ENCODE measurements at places on chromosomes 2 and 18.

DNA sequence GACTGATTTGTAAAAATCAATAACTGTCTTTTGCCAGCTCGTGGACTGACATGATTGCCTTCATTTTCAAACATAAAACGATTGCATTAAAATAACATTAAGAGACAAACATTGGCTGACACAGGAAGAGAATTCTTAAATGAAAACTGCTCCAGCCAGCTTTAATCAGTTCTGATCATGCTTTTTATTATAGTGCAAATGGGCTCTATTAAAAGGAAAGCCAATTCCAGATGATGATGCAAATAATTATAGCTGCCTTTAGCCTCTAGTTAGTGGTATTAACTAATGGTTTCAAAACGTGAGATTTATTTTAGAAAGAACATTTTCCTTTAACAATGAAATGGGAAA lies 301.8 kb upstream of the UBE2E3 start:
- no peak for DNase-seq

- no peak for DNase-seq
These were observed 1319.3 kb upstream of the CDH2 start for GRCh38 chr18:29496152-29496680.

DNA sequence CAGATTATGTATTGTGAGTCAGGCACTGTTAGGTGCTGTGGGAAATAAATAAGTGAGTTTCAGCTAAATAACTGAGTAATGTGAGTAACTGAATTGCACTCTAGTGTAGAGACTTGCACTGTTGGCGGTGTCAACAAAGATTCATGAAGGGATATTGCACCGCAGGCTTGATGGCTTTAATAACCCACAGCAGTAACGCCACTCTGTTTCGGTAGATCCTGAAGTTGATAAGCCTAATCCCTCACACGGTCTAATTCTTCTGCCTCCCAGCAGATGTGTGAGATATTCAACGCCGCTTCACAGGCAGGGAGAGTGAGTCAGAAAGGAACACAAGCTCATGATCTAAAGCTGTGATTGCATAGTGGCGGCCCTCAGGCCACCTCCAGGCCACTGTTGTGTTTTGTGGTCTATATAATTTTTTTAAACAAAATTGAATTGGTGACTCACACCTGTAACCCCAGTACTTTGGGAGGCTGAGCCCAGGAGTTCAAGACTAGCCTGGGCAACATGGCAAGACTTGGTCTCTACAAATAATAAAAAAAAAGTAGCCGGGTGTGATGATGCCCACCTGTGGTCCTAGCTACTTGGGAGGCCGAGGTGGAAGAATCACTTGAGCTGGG lies 94.3 kb downstream of the LIPG start:
- DNase-seq: no peak

- no peak for DNase-seq
These were observed 39.7 kb upstream of the CWC22 start for GRCh38 chr2:180046776-180047175.

DNA sequence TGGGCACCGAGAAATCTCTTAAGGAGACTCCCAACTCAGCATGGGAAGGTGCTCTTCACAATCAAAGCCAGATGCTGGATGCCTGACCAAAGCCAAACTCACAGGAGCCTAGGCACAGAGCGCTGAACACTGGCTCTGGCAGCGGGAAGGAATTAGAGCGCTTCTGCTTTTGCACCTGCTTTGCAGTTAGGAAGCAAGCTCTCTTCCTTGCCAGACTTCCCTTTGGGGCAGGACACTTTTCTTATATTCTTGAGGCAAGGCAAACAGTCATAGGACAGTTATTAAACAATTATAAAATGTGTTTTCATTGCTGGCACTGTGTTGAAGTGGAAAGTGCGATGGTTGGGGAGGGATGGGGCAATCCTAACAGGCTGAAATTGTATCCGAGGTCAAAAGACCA lies 79.6 kb upstream of the DNMT3A start:
- DNase-seq: peak; percentile 48

DNA sequence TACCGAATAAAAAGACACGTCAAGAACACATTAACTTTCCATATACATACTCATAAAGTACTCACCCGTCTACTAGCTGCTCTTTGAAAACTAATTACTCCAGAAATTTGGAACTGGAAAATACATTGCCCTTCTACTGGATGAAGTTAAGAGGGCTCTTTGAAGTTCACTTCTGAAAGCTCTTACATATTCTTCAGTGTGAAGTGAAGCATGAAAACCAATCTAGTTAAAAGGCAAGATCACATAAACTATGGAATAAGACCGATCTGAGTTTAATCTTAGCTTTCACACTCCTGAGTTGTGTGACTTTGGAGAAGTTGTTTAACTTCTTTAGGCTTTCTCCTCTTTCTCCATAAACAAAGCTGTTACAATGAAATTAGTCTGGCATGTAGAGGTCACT lies 38.5 kb downstream of the REV1 start:
- DNase-seq: no peak

GRCh38 chr18:5444847-5445246 lies 99.0 kb downstream of the EPB41L3 start:
- no peak for DNase-seq

GRCh38 chr2:46909771-46910419 lies 5.7 kb downstream of the MCFD2 start:
- no peak for DNase-seq

DNA sequence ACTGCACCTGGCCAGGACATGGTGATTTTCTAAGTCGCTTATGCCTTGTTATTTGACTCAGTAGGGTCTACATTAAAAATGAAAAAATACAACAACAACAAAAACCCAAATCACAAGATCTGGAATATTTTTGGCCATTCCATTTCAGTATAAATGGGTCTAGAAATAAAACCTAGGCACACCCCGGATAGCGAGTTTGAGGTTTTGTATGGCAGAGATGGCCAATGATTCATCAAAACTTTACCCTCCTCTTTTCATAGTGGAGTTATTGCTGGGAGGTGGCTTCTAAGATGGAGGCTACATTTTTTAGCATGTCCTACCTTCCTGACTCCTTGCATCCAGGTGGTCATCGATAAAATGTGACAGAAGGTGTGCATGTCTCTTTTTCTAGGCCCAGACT lies 49.3 kb upstream of the PELI1 start:
- no peak for DNase-seq

GRCh38 chr2:202636213-202636513 lies 1.4 kb downstream of the FAM117B start:
- no peak for DNase-seq

DNA sequence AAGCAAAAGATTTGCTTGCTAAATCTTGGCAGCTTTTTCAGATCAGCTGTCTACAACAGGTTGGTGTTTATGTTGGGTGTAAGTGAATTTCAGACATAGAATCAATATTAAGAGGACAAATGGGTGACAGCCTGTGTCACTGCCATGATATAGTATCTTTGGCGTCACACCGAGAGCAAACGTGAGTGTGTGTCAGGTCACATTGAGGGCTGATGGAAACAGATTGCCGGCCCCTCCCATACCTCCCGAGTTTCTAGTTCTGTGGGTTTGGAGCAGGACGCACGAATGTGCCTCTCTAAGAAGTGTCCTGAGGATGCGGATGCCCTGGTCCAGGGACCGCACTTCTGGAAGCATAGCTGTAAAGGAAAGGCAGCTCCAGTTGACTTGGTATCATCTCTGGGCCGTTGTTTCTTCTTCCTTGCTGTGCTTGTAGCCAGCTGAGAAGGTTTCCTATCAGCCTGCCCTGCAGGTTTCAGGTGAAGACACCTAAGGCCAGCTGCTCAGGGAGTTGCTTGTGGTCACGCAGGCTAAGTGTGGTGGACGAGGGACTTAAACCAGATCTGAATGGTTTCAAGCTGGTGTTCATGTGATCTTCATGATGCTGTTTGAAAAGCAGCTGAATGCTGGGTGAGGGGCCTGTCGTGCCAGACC lies 6.4 kb downstream of the AGAP1 start:
- no peak for DNase-seq

DNA sequence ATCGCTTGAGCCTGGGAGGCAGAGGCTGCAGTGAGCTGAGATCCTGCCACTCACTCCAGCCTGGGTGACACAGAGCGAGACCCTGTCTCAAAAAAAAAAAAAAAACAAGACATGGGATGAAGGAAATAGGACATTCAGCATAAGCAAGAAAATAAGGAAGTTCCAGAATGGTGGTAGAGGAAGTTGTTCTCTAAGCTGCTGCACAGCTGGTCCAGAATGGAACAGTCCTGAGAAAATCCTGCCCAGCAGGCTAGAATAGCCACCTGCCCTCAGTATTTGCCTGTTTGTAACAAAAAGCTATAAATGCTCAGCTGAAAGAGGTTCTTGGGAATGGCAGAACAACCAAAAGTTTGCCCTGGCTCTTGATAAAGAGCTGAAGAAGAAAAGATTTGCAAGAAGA lies 11.1 kb upstream of the MAPRE3 start:
- DNase-seq: peak; percentile 43

DNA sequence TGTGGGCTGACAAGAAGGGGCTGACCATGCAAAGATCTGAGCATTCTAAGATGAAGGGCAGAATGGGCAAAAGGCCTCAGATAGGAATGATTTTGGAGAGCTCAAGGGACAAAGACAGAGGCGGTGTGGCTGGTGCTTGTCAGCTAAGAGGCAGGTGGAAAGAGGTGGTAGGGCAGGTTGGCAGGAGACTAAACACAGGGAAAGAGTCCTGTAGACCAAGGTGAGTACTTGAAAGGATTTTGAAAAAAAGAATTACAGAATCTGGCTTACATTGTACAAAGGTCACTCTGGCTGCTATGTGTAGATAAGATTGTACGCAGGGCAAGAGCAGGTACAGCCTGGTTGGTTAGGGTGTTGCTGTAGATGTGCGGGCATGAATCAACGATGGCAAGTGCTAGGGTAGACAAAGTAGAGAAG lies 50.6 kb downstream of the STK39 start:
- no peak for DNase-seq

GRCh38 chr2:121694398-121695170 lies 42.1 kb downstream of the NIFK start:
- DNase-seq: no peak

- no peak for DNase-seq
These were observed 43.5 kb downstream of the RRM2 start for GRCh38 chr2:10165861-10166675.

DNA sequence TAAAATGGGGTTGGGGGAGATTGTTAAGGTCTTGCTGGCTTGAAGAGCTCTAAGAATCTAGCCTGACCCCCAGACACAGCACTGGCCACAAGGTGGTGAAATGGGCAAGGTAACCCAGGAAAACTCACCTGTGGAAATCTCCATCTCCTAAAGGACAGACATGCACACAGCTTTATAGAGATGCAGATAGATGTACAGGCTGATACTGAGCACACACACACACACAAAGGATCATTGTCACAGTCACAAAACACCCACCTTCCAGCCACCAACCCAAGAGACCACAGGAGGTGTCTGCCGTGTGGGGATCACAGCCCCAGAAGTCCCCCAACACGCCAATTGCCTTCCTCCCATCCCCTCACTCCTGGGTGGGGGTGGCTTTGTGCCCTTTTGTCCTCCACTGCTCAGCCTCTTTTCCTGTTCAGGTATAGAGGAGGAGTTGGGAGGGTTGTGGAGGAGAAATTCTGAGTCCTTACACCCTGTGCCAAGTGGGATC lies 3.2 kb upstream of the CYP26B1 start:
- no peak for DNase-seq

DNA sequence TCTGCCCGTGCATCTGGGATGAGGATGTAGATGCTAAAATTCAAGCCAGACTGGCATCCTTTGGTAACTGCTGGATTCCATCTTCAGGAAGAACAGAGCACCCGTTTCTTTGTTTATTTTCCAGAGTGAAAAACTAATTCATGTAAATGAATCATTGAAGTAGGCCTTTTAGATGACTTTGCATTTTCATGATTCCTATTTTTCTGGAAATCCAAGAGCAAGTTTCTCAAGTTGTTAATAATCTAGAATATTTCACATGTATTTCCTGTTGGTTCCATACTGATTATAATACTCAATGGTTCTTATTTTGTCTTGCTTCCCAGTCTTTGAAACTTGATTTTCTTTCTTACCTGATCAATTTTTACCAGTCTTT lies 328.4 kb downstream of the LPIN1 start:
- no peak for DNase-seq

GRCh38 chr2:113973810-113974209 lies 83.9 kb downstream of the ACTR3 start:
- DNase-seq: no peak

GRCh38 chr2:83756219-83756618 lies 702.9 kb downstream of the SUCLG1 start:
- no peak for DNase-seq

GRCh38 chr2:96239745-96240264 lies 26.0 kb downstream of the TMEM127 start:
- no peak for DNase-seq

- no peak for DNase-seq
These were observed 21.7 kb upstream of the APCDD1 start for GRCh38 chr18:10432781-10433180.

DNA sequence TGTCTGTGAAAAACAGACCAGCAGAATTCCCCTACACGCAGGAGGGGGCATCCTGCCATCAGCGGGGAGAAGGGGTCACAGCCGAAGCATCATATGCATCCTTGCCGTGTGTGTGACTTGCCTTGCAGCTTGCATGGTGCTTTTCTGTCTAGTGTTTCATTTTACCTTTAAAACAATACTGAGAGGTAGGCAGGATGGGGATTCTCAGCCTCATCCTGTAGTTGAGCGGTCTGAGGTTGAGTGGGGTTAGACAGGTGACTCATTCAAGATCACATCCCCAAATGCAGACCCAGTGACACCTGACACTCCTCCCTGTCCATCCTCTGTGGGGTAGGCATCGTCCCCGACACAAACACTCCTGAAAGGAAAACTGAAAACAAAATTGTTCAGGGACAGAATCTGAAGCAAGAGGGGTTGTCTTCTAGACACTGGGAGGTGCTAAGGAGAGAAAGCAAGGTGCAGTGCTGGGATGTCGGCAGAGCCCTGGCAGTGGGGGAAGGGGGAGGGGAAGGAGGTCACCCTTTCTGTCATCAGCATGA lies 7.9 kb downstream of the ARL4C start:
- no peak for DNase-seq

DNA sequence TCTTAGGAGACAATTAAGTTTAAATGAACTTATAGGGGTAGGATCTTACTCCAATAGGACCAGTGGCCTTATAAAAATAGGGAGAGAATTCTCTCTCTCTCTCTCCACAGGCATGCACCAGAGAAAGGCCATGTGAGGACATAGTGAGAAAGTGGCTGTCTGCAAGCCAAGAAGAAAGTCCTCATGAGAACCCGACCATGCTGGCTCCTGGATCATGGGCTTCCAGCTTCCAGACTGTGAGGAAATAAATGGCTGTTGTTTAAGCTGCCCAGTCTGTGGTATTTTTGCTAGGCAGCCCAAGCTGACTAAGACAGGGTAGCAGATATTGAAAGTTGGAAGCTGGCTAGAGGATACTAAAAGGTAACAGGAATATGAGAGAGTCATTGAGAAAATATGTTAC lies 454.0 kb downstream of the NBAS start:
- DNase-seq: no peak

- DNase-seq: no peak
These were observed 108.9 kb upstream of the ITGA4 start for GRCh38 chr2:181348107-181348837.

GRCh38 chr2:202400941-202401340 lies 24.8 kb downstream of the BMPR2 start:
- DNase-seq: no peak

GRCh38 chr2:100786297-100786658 lies 33.7 kb upstream of the NPAS2 start:
- DNase-seq: no peak

- DNase-seq: no peak
These were observed 777.8 kb upstream of the RAB6C start for GRCh38 chr2:129201696-129202095.

Measured in HL-60 (cell line).